ENCODE measurements at places on chromosomes 13 and 19.

DNA sequence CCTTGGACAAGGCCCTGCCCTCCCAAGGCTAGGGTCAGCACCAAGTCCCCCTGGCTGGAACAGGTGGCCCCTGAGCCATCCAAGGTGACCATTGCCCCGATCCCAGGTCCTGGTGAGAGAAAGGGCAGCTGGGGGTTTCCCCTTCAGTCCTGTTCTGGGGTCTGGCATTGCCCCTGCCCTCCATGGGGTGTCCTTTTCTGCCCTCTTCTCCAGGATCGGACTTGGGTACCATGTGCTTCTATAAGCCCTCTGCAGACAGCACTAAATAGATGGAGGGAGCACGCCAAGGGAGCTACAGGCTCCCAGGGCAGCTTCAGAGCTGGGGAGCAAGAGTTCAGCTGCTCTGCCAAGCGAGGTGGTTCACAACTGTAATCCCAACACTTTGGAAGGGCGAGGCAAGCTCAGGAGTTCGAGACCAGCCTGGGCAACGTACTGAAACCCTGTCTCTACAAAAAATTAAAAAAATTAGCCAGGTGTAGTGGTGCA is 13.5 kb upstream of the KCNN1 start:
- DNase-seq: no peak

GRCh38 chr13:98570929-98571372 is 6.0 kb downstream of the STK24 start:
- peak; percentile 41 for DNase-seq

DNA sequence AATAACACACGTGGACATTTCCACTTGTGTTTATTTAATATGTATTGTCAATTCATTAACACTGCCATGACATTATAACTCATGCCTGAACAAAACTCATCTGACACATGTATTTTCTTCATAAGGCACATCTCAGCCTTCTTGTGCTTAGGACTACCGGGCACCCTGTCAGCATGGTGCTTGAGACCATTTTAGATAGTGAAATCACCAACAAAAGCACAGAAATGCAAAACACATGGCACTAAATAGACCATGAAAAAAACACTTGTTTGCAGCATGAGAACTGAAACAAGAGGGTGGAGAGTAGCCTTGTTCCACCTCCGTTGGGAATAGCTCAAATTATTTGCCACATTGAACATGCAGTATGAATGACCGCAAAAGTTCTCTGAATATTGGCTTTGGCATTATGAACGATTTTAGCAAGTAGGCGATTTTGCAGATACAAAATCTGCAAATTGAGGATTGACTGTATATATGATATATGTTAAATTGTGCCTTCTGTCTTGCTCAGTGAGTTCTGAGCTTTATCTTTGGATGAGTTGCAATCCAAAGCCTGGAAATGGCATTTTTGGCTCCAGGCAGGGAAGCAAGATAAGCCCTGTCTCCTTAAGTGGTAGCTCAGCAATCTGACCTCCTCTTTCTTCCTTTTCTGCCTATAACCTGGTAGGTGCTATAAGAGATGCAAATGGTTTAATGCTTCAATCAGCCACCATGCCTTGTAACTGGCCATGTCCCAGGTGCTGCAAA is 328.2 kb downstream of the HS6ST3 start:
- DNase-seq: no peak

GRCh38 chr19:39125554-39126311 is at the start of gene PAK4:
TSS of gene PAK4 (plus strand) at chr19:39125786. CDS start at chr19:39169554, 43,768 bp downstream.
- peak; percentile 99 for DNase-seq

- DNase-seq: no peak
Observed at GRCh38 chr13:34044660-34045080, 226.7 kb downstream of the RFC3 start.
